Vagina (tissue), 2 donors: ENCODE measurements at places on chromosomes 4 and X. TPM values are rescaled to one million over a fixed set of nuclear protein-coding genes. Genes with fewer than 3 reads are reported as not detected.

Gene LPAR4
- not detected for total RNA-seq

DNA sequence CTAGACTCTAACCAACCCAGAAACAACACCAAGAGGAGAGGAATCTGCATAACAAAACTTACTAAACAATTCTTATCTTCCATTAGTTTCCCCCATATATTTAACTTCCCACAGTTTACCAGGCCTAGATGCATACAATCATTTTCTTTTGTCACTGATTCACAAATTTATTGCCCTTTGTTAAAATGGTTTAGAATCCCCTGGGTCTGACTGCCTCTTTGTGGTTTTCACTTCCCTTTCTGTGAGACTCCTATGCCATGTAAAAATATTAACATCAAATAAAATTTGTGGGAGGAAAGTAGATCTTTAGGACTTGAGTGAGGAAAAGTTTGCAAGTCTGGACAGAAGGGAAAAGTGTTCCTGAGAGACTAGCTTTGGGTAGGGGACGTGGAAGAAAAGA is 393.8 kb upstream of the CNKSR2 start:
- no peaks in the 10 kb centered on the region for H3K4me1 ChIP-seq
- H3K36me3 ChIP-seq: no peaks in the 10 kb centered on the region
- H3K27ac ChIP-seq: no peak overlapping the region
- H3K27me3 ChIP-seq: no peaks in the 10 kb centered on the region
- DNase-seq: no peak

DNA sequence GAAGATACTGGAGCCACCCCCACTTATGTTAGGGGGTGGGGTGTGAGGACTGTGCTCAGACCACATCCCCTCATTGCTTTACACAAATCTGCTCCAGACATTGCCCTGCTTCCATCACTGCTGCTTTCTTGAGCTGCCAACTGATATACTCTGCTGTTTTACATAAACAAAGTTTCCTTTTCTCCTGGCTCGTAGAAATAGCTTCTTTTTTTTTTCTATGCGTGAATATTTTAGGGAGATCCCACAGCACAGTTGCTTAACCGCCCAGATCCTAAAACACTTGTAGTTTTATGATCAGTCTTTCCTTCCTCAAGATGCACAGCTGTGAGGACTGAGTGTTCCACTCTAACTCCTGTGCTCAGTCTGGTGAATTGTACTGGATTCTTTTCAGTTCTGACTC is 768.4 kb downstream of the PCDH18 start:
- H3K27me3 ChIP-seq: no peaks in the 10 kb centered on the region
- no peak overlapping the region for H3K4me3 ChIP-seq
- no peaks in the 10 kb centered on the region for H3K36me3 ChIP-seq
- H3K27ac ChIP-seq: no peak overlapping the region

- H3K27me3 ChIP-seq: no peaks in the 10 kb centered on the region
- peaks cover 25% of the 10 kb centered on the region for H3K4me1 ChIP-seq
- no peak for DNase-seq
- peak overlapping the region; percentile 3 for H3K4me3 ChIP-seq
These were observed 115.1 kb downstream of the RBM47 start for GRCh38 chr4:40514497-40514951.

Gene SLC39A8
- total RNA-seq: 27.7 TPM

- no peaks in the 10 kb centered on the region for H3K36me3 ChIP-seq
- H3K4me1 ChIP-seq: peaks cover 18% of the 10 kb centered on the region
- no peak overlapping the region for H3K27ac ChIP-seq
- DNase-seq: no peak
- no peaks in the 10 kb centered on the region for H3K27me3 ChIP-seq
These were observed 174.0 kb upstream of the LDB2 start for GRCh38 chr4:17072483-17072882.

GRCh38 chr4:75345423-75345822 is 168.8 kb downstream of the RCHY1 start:
- no peaks in the 10 kb centered on the region for H3K4me1 ChIP-seq
- H3K27me3 ChIP-seq: no peaks in the 10 kb centered on the region
- DNase-seq: no peak
- no peaks in the 10 kb centered on the region for H3K36me3 ChIP-seq

Gene SHROOM3
- 6.9 TPM for total RNA-seq

Gene MPP1
- 15.7 TPM for total RNA-seq

DNA sequence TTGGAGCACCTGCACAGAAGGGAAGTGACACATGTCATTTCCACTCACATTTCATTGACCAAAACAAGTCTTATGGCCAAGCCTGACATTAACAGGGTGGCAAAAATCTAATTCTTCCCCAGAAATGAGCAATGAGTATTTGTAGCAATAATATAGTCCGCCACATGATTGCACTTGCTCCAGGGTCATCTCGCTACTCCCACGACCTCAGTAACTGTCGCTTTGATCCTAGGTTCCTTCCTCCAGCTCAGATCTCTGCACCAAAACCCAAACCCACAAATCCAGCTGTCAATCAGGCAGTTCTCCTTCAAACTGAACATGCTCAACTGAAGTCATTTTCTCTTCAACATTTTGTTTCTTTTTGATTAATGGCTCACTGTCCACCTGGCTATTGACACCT is 25.2 kb upstream of the PTTG2 start:
- H3K27me3 ChIP-seq: no peaks in the 10 kb centered on the region
- no peak for DNase-seq
- H3K36me3 ChIP-seq: no peaks in the 10 kb centered on the region
- H3K27ac ChIP-seq: no peak overlapping the region

DNA sequence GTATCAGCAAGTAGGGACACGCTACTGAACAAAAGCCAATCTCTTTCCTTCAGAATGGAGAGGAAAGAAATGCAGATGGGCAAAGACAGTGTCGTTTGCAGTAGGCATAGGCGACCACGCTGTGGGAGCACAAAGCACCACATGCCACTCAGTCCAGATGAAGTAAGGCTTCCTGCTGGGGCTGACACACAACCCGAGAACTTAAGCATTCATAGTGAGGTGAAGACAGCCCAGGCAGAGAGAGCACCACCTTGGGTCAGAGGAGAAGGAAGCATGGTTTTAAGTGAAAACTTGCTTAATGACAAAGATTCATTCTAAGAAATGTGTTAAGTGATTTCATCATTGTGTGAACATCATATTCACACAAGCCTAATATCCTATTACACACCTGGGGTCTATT is 238.8 kb downstream of the MGST2 start:
- H3K36me3 ChIP-seq: no peaks in the 10 kb centered on the region
- peaks cover 15% of the 10 kb centered on the region for H3K4me1 ChIP-seq
- H3K27ac ChIP-seq: no peak overlapping the region
- H3K4me3 ChIP-seq: no peak overlapping the region
- no peak for DNase-seq
- no peaks in the 10 kb centered on the region for H3K27me3 ChIP-seq

Gene GYPE
- not detected for total RNA-seq

Gene MAGED4
- 2.7 TPM for total RNA-seq

GRCh38 chr4:26861434-26862186 is 969 bp downstream of the STIM2 start:
- H3K27me3 ChIP-seq: no peaks in the 10 kb centered on the region
- peaks cover 48% of the 10 kb centered on the region for H3K4me1 ChIP-seq
- H3K27ac ChIP-seq: peak overlapping the region; percentile 93
- no peaks in the 10 kb centered on the region for H3K36me3 ChIP-seq

Gene RASGEF1B
- 13.5 TPM for total RNA-seq

GRCh38 chrX:136138939-136139338 is 8.4 kb upstream of the FHL1 start:
- no peak for DNase-seq
- H3K4me3 ChIP-seq: no peak overlapping the region
- no peaks in the 10 kb centered on the region for H3K36me3 ChIP-seq
- H3K4me1 ChIP-seq: no peaks in the 10 kb centered on the region
- no peaks in the 10 kb centered on the region for H3K27me3 ChIP-seq

Gene CFI
- 15.0 TPM for total RNA-seq

- no peaks in the 10 kb centered on the region for H3K36me3 ChIP-seq
- no peak for DNase-seq
- H3K4me1 ChIP-seq: no peaks in the 10 kb centered on the region
- H3K27me3 ChIP-seq: no peaks in the 10 kb centered on the region
These were observed 118.4 kb upstream of the MED14 start for GRCh38 chrX:40853816-40854123.

- DNase-seq: no peak
- no peaks in the 10 kb centered on the region for H3K4me1 ChIP-seq
- no peaks in the 10 kb centered on the region for H3K27me3 ChIP-seq
- H3K4me3 ChIP-seq: no peak overlapping the region
- no peak overlapping the region for H3K27ac ChIP-seq
- H3K36me3 ChIP-seq: no peaks in the 10 kb centered on the region
These were observed 20.9 kb upstream of the NDNF start for GRCh38 chr4:121093261-121093660.

- H3K27ac ChIP-seq: no peak overlapping the region
- no peaks in the 10 kb centered on the region for H3K36me3 ChIP-seq
- H3K4me3 ChIP-seq: no peak overlapping the region
These were observed 5.5 kb upstream of the ING2 start for GRCh38 chr4:183499389-183499788.

Gene SULT1B1
- 1.7 TPM for total RNA-seq

Gene OPHN1
- 11.5 TPM for total RNA-seq

Gene ETDB
- not detected for total RNA-seq

Gene GRPR
- not detected for total RNA-seq

DNA sequence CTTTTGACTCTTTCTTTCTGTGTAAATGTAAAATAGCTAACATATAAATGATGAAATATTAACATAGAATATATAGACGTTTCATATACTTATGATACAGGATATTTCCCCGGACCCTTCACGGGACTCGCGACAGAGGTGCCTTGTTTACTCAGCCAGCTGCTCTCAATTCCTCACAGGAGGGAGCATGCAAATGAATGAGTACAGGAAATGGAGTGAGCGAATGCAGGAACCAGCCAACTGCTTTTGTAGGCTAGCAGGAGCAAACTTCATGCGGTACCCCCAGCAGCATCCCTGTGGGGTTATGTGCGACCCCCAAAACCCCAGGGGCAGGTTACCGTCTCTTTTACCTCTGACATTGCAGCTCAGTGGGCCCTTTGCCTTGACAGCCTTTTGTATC is 110.3 kb upstream of the PDHA2 start:
- no peaks in the 10 kb centered on the region for H3K27me3 ChIP-seq
- no peaks in the 10 kb centered on the region for H3K4me1 ChIP-seq
- no peak overlapping the region for H3K27ac ChIP-seq
- no peaks in the 10 kb centered on the region for H3K36me3 ChIP-seq

GRCh38 chr4:85430697-85431096 is 44.3 kb upstream of the ARHGAP24 start:
- H3K4me3 ChIP-seq: no peak overlapping the region
- H3K4me1 ChIP-seq: no peaks in the 10 kb centered on the region
- H3K27me3 ChIP-seq: no peaks in the 10 kb centered on the region
- DNase-seq: no peak
- no peak overlapping the region for H3K27ac ChIP-seq

Gene MEPE
- total RNA-seq: not detected

- H3K4me1 ChIP-seq: peaks cover 6% of the 10 kb centered on the region
- H3K27me3 ChIP-seq: no peaks in the 10 kb centered on the region
- no peak overlapping the region for H3K27ac ChIP-seq
- DNase-seq: no peak
- H3K36me3 ChIP-seq: no peaks in the 10 kb centered on the region
These were observed 63.8 kb upstream of the TAPT1 start for GRCh38 chr4:16289897-16290554.

Gene KCTD8
- not detected for total RNA-seq

DNA sequence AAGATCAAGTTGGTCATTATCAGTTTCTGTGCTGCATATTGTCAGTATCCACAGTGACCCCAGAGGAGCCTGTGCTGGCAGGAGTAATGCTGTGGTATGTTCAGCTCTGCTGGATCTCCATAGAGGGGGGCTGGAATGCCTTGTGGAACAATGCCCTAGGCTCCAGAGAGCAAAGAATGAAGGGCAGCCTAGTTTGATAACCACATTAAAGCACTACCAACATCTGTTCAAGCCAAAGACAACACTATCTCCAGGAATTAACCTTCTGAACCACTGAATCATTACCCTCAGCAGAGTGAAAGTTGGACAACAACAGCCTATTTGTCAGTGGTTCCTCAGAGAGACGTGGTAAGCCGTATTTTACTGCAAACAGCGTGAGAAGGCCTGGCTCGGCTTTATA is 192.3 kb upstream of the CXorf66 start:
- H3K27me3 ChIP-seq: no peaks in the 10 kb centered on the region
- no peaks in the 10 kb centered on the region for H3K4me1 ChIP-seq

- no peak for DNase-seq
- no peaks in the 10 kb centered on the region for H3K27me3 ChIP-seq
- H3K4me3 ChIP-seq: no peak overlapping the region
These were observed 118.4 kb downstream of the DTHD1 start for GRCh38 chr4:36399762-36400353.

Gene MAGEA9B
- not detected for total RNA-seq

DNA sequence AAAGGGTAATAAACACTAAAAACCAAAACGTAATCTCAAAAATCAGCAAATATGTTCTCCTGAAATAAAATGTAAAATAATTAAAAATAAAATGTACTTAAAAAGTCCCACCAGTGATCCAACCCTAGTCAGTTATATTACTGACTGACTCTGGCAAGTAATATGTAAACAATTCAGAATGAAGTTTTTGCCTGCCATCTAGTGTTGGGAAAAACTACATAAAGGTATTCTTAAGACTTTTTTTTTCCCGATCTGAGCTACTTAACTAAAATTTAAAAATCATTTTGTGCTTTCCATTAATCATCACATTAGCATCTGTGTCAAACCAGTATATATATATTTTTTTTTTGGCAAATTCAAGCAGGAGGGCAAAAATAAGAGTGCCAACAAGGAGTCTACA is 24.0 kb downstream of the RCHY1 start:
- no peak overlapping the region for H3K4me3 ChIP-seq
- no peak overlapping the region for H3K27ac ChIP-seq
- H3K4me1 ChIP-seq: no peaks in the 10 kb centered on the region
- no peaks in the 10 kb centered on the region for H3K27me3 ChIP-seq
- DNase-seq: no peak

Gene WWC2
- 24.3 TPM for total RNA-seq

- H3K4me3 ChIP-seq: no peak overlapping the region
- H3K27ac ChIP-seq: no peak overlapping the region
- H3K36me3 ChIP-seq: no peaks in the 10 kb centered on the region
- H3K27me3 ChIP-seq: no peaks in the 10 kb centered on the region
These were observed 719.5 kb upstream of the SLIT2 start for GRCh38 chr4:19531906-19532848.

- no peak for DNase-seq
- no peak overlapping the region for H3K27ac ChIP-seq
These were observed 247.4 kb downstream of the ADGRA3 start for GRCh38 chr4:22268350-22269025.

Gene CXorf49
- not detected for total RNA-seq

DNA sequence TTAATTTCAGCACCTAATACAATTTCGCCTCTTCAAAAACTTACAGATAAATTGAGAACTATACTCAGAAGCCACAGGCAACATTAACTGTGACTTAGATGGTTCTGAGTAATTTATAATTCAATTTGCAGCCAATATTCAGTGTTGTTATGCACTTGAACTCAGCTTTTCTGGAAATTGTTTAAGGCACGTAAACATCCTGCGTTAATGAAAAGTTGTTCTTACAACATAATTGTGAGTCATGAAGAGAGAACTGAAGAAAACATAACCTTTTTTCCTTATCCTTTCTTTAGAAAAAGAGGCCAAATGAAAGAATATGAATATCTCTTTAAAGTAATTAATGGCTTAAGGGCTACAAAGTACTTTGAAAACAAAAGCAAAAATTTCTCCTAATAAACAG is 16.6 kb upstream of the H2AZ1 start:
- DNase-seq: no peak
- H3K27me3 ChIP-seq: no peaks in the 10 kb centered on the region
- no peak overlapping the region for H3K4me3 ChIP-seq
- no peaks in the 10 kb centered on the region for H3K4me1 ChIP-seq
- H3K36me3 ChIP-seq: no peaks in the 10 kb centered on the region
